T follicular helper cell (primary cell): ENCODE measurements at places on chromosomes 1 and 21.
A peak's percentile ranks its signal among the peaks of the same experiment; 100 is the strongest.

DNA sequence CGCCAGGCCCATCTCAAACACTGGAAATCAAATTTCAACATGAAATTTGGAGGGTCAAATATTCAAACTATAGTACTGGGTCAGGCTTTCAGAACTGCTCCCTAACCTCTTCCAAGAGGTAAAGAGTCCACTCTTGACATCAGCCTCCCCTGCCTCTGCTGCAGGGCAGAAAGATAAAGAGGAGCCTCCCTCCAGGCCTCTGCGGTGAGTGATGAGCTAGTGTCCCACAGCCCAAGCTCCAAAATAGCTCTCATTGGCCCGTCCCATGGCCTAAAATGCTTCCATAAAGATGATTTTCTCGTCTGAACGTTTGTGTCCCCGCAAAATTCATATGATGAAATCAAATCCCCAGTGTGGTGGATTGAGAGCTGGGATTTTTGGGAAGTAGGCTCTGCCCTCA, 33.7 kb upstream of the CCSAP start:
- DNase-seq = no peak

- DNase-seq = no peak
These were observed 129.2 kb downstream of the ROR1 start for GRCh38 chr1:63902844-63903589.

GRCh38 chr1:231576804-231577718, 48.6 kb downstream of the TSNAX start:
- DNase-seq = no peak

DNA sequence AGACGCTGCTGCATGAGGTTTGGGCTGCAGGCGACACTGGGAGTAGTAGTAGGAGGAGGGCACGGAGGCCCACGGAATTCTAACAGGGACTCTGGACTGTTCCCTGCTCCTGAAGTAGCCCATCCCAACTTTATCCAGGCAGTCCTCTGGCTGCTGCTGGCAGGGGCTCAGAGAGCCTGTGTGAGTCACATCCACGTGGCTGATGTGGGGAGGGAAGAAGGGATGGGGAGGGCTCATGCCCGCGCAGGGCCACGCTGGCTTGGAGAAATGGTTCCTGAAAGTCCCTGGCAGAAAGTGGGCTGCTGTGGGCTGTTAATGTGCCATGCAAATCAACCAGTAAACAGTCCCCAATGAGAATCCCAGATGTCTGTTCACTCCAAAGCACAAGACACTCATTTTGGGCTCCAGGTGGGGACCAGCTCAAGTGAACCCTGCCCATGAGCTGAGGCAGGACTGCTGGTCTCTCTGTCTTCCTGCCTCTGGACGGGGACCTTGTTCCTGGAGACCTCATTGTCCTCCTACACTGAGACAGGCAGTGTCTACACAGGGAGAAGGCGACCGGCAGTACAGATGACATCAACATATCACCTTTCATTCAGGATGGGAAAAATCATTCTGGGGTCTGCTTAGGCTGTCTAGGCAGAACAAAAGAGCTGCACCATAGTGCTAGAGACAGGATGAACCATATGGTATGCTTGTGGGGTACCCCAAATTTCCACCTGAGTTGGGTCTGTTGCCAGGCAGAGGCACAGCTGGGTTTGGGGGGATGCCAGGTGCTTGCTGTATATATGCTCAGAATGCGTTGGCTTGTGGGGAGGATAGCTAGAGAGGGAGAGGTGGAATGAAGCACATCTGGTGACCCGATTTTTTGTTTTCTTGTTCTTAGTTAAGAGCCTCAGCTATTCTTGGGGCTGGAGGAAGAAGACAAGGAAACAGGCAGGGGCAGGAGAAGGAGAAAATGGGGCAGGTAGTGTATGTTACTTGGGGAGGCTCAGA, 57.9 kb upstream of the FMOD start:
- DNase-seq = no peak

- no peak for DNase-seq
These were observed 447 bp upstream of the PAQR6 start for GRCh38 chr1:156248323-156248683.

DNA sequence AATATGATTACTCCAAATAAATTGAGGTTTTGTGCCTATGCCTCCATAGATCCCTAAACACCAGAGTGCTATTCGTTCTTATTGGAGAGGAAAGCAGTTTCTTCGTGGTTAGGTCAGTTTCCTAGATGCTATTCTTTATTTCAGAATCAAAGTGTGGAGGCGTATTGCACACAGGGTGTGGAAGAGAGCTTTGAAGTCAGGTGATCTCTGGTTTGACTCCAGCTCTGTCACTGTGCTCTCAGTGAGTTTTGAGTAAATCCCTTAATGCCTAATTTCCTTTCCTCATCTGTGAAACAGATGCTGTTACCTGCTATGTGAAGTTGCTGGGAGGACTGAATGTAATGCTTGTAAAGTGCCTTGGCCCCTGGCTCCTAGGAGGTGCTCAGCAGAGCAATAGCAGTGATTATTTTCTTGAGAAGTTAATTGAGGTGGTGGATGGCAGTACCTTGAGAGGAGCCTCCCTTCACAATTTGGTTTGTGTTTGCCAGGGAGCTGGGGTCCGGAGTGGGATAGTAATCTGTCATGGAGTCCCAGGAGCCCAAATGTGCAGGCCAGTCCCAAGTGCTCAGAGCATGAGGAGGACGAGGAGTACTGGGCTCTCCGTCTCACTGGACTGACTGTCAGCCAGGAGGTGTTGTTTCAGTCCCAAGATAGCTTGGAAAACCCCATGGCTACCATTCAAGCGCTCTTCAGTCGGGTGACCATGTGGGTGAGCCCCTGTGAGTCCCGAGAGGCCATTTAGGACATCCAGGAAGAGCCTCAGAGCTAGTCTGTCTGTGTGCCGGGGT, 14.9 kb downstream of the NTPCR start:
- DNase-seq = no peak

GRCh38 chr1:29399465-29399864, 163.1 kb downstream of the PTPRU start:
- no peak for DNase-seq

GRCh38 chr1:2129256-2129943, 65.2 kb downstream of the FAAP20 start:
- DNase-seq = no peak

- DNase-seq = no peak
These were observed 56.8 kb downstream of the ZBTB17 start for GRCh38 chr1:15918962-15919715.

DNA sequence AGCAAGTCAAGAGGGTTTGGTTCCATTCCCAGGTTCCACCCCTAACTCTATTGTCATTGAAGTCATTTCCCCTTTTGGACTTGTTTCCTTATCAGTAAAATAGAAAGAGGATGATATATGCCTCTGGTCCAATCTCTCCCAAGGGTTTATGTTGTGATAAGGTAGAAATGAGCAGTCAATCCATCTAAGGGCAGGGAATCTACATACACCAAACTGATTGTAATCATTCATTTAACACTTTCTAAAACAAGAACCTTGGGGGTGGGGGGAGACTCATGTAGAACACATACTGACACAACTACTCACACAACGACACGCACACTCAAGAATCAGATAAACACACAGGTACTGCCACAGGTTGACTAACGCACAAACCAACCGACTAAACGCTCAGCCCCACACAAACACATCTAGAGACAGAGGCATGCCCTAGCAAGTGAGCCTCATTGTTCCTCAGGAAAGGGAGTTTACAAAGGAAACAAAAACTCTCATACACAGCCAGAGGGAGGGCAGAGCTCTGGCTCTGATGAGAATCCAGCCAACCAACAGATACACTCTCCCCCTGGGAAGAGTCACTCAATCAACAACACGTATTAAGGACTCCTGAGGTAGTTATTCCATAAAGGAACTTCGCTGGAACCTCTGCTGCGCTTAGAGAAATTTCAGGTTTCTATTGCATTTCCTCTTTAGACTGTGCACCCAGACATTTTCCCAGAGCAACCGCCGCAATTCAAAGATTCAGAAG, 1.0 kb downstream of the F11R start:
- DNase-seq = no peak

GRCh38 chr1:230232371-230232771, 165.3 kb downstream of the GALNT2 start:
- no peak for DNase-seq

DNA sequence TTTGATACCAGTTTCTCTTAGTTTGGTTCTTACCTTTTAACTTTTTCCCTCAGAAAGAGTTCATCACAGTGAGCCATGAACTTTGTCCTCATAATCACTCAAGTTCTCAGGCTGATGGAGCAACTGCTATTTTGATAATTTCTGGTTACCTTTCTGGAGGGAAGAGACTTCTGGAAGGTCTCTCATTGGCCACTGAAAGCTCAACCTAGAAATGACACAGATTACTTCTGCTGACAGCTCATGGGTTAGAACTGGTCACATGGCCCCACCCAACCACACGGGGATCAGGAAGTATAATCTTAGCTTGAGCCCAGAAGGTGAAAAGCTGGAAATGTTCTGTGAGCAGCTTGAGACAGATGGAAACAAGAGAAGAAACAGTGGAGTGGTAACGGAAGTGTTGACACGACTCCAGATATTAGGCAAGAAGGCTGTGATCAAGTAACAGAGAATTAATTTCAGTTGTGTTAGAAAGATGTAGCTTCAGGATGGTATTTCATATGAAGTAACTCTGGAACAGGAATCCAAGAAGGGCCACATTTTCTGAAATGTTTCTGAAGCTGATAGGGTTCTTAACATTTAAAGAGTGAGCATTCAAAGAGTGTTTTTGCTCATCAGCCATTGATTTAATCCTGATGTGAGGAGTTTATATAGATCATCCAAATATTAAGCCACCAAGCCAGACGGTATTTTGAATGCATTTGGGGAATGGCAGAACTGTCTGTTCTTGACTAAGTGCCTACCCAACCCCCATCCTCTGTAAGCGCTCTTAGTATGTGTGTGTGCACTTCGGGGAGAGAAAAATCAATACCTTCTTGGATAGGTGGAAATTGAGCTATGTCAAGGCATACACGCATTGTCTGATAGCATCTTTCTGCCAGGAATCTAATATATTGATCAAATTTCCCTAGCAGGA, 21.9 kb upstream of the XPR1 start:
- no peak for DNase-seq

GRCh38 chr21:31671146-31671716, 11.7 kb downstream of the SOD1 start:
- no peak for DNase-seq

DNA sequence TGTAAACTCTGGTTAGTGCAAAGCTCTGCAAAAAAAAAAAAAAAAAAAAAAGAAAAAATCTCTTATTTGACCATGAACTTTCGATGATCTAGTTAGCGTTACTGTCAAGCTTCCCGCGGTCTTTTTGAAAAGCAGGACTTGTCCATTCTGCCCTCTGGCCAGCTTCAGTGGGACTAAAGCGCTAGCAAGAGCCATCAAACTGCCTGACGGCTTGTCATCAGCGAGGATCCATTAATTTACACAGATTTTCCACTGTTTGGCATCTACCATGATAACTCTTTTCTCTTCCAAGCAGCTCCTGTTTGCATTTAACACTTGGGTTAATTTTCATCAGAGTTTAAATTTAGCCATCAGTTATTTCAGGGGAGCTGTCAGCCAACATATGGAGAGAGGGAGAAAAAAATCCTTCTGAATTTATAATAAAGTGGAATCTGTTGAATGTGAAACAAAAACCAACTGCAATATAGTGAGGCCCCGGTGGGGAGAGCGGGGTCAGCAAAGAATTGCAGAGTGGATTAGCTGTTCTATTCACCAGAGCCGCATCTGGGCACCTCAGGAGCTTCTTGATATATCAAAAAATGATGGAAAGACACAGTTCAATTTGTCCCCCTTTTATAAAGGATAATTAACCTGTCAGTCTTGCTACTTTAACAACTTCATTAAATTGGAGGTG, 298.2 kb downstream of the SPATA17 start:
- DNase-seq = no peak

DNA sequence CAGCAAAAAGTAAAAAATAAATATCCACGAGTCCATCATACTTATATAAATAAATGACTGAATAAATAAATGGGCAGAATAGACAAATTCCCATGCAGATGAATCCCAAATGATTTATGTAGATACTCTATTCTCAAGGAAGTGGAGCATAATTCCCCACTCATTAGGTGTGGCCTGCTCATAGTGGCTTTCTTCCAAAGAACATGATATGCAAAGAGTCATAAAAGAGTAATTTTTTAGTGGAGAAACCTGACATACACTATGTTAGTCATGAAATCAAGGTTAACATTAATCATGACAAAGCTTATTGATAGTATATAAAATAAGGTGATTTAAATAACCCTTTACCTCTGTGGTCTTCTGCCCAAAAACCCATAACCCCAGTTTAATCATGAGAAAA, 298.9 kb downstream of the DPYD start:
- DNase-seq = no peak

GRCh38 chr1:184150776-184151531, 99.4 kb downstream of the TSEN15 start:
- no peak for DNase-seq

GRCh38 chr1:220990427-220991339, 111.4 kb downstream of the HLX start:
- DNase-seq = no peak

DNA sequence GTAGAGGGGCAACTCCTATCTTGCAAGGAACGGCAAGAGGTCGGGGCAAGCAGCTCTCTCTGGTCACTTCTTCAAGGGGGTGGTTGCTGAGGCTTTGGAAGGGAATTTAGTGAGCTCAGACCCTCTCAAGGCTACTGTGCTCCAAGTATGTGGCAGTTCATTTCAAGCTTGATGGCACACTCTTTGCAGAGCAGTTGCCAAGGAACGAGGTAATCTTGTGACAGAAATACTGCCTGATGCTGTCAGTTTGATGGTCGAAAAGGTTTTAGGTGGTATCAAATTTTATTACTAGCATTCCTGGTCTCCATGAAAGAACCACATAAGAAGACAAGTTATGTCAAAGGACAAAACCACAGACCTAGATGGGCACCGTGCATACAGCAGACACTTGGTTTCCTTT, 13.1 kb downstream of the CFAP298 start:
- DNase-seq = no peak

DNA sequence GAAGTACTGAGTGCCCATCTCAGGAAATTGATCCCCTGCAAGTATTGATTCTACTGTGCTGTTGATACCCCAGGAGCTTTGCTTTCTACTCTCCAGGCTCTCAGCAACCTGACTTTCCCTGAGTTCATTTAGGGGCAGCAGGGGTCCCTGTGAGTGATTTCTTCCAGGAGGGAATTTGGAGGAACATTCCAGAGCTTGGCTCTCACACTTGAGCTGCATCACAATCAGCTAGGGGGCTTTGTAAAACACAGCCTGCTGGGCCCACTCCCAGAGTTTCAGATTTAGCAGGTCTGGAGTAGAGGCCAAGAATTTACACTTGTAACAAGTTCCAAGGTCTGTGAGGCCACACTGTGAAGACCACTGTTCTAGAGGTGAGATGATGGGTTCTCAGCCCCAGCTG, 16.1 kb upstream of the ACTL8 start:
- DNase-seq = no peak

DNA sequence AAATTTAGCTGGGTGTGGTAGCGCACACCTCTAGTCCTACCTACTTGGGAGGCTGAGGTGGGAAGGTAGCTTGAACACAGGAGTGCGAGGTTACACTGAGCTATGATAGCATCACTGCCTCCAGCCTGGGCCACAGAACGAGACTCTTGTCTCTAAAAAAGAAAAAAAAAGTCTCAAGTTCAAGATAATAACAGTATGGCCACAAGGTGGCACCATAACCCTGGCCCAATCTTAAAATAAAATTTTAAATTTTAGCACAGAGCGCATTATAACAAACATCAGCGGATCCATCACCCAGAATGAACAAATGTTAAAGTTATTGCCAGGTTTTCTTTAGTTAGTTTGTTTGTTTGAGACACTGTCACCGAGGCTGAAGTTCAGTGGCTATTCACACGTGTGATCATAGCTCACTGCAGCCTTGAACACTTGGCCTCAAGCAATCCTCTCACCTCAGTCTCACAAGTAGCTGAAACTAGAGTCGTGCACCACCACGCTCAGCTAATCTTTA, 2.9 kb upstream of the HTR6 start:
- DNase-seq = peak; percentile 22

GRCh38 chr1:2411801-2412394, 466 bp downstream of the PEX10 start:
- DNase-seq = no peak
